RPMI8226 (cell line): ENCODE measurements at places on chromosomes 12 and 14.

- DNase-seq, result no peak
Observed at GRCh38 chr14:82915381-82915780, 1381.7 kb upstream of the SEL1L start.

DNA sequence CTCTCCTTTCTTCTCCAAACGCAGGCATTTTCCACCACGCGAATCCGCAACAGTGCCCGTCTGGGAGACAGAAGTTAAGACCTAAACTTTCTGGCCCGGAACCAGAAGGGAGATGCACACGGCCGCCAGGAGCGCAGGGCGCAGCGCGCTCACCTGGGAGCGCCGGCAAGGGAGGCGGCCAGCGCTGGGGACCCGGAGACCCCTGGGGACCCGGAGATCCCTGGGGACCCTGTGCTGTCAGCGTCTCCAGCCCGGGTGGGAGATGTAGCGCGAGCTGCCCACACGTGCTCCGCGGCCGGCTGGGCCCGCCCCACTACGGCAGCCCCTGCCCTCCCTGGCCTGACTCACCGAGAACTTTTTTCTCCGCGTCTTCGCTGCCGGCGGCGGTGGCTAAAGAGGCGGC, 620 bp downstream of the YBX3 start:
- peak; percentile 77 for DNase-seq

GRCh38 chr12:59500915-59501314, 94.9 kb upstream of the SLC16A7 start:
- no peak for DNase-seq

DNA sequence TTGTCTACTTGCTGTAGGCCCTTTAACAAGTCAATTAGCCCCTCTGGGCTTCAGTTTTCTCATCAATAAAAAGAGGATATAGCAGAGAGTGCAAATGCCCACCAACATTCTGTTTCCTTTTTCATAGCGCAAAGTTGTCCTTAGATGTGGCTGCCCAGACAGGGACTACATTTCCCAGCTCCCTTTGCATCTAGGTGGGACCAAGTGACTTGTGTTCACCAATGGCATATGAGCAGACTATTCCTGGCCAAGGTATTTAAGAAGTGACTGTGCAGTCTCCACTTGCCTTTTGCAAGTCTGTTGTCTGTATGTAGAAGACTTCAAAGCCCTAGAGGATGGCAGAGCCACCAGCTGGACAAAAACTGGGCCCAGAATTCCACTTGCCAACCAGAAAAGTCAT, 59.7 kb downstream of the DAO start:
- DNase-seq, result peak; percentile 52

- DNase-seq, result no peak
Observed at GRCh38 chr12:62533087-62533754, 66.6 kb downstream of the MON2 start.

GRCh38 chr12:9347328-9348127, 139.3 kb upstream of the PZP start:
- DNase-seq, result no peak

DNA sequence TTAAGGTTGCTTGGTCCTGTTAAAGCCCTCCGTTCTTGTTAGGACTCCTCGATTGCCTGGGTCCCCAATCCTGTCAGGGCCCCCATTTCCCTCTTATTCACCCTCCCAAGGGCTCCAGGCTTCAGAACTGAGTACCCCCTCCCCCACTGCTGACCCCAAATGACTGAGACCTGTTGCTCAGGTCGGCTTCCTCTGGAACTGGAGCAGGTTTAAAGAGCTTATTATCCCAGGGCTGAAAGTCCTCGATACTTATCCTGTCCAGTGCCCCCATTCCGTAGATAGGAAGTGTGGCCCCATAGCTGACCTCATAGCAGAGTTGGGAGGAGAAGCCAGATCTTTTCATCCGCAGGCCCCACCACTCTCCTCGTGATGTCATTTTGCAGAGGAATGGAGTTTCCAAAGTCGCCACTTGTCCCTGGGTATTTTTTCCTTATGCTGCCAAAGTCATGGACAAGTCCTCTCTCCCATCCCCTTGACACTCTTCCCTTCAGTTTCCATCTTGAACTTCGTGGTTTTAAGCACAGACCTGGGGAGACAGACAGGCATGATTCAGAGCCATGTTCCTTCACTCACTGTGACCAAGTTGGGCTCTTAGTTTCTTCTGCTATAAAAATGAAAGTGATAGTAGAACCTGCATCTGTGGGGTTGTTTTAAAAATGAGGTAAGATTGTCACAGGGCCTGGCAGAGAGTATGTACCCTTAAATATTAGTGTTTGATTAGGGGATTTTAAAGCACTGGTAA, 1.2 kb downstream of the USP30 start:
- DNase-seq, result peak; percentile 39

GRCh38 chr12:4984971-4985370, 58.7 kb upstream of the KCNA5 start:
- no peak for DNase-seq

DNA sequence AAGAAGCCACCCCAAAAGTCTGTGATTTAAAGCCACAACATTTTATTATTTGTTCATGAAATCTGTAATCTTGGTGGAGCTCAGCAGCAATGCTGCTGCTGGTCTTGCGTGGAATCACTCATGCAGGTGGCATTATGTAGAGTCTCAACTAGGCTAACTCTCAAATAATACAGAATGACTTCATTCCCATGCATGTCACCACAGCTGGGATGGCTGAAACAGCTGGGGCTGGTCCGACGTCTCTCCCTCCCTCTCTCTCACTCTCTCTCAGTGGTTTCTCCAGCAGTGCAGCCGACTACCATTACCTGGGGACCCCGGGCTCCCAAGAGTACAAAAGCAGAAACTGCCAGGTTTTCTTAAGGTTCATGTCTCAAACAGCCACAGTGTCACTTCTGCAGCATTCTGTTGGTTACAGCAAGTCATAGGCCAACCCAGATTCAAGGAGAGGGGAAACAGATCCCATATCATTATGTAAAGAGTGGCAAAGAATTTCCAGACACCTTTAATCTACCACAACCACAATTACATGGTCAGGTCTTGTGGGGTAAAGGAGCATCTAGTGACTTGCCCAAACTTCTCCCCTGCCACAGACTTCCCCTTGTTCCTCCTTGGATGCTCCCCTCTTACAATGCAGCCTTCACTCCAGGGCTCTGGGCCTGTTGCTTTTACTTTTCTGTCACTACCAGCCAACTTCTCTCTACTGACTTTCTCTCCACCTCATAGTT, 192.0 kb upstream of the HMGA2 start:
- no peak for DNase-seq

DNA sequence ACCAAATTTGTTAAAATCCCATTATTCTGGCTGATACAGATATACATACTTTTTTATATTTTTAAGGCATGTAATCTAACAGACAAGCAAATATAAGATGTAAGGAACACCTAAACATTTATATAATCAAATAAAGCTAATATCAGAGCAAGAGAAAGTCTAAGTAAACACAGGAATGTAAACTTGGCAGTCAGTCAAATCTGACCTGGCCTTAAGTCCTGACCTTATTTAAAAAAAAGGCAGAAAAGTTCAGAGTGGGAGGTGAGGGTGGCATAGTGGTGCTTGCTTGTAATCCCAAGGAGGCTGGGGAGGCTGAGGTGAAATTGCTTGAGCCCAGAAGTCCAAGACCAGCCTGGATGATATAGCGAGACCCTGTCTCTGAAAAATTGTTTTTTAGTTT, 152.6 kb downstream of the DERA start:
- DNase-seq, result no peak

- DNase-seq, result no peak
Observed at GRCh38 chr12:68958322-68958721, 25.4 kb upstream of the CPM start.

GRCh38 chr12:114291389-114292060, 114.4 kb downstream of the TBX5 start:
- no peak for DNase-seq

DNA sequence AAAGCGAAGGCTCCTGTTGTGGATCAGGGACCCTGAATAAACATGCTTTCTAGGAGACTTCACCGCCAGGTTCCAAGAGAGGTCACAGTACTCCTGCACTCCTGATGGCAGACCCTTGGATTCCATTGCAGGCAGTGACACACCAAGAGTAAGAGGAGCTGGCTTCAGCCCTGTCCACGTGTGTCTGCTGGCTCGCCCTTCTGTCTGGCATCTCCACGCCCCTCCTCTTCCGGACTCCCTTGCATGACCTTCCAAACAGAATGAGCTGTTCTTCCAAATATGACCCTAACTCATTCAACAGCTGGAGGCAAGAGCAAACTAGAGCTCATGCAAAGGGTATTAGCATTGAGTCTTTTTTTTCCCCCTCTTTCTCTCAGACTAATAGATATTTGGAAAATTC, 233.0 kb upstream of the PLEKHG7 start:
- no peak for DNase-seq

GRCh38 chr12:10503460-10503859, 2.2 kb upstream of the EIF2S3B start:
- no peak for DNase-seq

GRCh38 chr14:84707830-84708229, 822.1 kb upstream of the FLRT2 start:
- DNase-seq, result no peak

- peak; percentile 79 for DNase-seq
Observed at GRCh38 chr12:131487388-131488124, 223.3 kb upstream of the SFSWAP start.

DNA sequence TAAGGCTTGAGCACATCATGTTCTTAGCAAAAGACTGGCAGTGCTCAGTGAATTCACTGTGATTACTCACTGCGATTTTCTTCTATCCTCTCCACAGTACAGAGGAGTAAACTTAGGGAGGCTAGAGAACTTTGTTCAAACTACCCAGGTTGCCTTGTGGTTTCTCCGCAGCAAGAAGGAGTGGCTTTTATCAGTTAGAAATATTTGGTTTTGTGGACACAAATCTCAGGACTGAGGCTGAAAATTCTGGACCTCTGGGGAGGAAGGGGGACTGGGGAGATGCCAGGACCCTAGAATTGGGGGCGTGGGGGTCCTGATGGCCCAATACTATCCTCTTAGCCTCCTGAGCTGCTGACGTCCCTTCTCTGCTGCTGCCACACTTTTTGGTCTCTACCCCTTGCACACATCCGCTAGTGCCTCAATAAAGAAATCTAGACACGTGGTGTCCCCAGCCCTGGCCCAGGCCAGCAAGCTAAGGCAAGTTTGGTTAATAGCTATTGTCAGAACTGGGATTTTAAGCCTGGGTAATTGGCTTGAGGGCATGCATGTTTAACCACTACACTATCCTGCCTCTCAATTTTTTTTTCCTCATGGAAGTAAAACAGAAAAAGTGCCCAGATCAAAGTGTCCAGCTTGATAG, 842 bp downstream of the OAS2 start:
- DNase-seq, result peak; percentile 33

- DNase-seq, result no peak
Observed at GRCh38 chr12:60168441-60168840, 572.6 kb downstream of the SLC16A7 start.

DNA sequence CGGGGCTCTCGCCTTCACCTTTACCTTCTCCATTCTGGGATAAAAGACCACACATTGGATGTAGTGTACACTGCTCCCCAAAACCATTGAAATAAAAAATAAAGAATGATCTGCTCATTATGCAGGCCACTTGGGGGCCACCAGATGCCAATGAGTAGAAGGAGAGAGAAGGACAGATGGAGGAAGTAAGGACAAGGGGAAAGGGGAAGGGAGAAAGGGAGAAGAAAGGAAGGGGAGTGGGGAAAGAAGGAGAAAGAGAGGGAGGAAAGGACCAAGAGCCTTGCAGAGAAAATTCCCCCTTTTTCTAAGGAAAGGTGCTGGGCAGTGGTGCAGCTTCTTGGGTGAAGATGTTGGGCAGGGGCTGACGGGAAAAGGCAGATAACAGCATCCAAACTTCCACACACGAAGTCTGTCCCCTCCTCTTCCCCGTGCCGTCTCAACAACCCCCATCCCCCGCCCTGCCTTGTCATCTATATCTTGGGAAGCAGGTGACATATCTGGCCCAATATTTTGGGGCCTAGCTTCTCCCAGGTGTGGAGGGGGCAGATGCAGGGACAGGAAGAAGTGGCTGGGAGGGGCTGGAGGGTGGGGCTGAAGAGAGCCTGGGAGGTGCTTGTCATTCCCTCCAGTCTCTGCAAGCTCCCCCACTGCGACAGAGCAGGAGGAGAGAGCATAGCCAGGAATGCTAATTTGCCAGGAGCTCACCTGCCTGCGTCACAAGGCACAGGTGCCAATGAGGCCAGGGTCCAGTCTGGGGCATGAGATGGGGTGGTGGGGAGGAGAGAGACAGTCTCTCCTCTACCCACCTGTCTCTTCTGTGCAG, 107.5 kb downstream of the SINHCAF start:
- DNase-seq, result no peak

DNA sequence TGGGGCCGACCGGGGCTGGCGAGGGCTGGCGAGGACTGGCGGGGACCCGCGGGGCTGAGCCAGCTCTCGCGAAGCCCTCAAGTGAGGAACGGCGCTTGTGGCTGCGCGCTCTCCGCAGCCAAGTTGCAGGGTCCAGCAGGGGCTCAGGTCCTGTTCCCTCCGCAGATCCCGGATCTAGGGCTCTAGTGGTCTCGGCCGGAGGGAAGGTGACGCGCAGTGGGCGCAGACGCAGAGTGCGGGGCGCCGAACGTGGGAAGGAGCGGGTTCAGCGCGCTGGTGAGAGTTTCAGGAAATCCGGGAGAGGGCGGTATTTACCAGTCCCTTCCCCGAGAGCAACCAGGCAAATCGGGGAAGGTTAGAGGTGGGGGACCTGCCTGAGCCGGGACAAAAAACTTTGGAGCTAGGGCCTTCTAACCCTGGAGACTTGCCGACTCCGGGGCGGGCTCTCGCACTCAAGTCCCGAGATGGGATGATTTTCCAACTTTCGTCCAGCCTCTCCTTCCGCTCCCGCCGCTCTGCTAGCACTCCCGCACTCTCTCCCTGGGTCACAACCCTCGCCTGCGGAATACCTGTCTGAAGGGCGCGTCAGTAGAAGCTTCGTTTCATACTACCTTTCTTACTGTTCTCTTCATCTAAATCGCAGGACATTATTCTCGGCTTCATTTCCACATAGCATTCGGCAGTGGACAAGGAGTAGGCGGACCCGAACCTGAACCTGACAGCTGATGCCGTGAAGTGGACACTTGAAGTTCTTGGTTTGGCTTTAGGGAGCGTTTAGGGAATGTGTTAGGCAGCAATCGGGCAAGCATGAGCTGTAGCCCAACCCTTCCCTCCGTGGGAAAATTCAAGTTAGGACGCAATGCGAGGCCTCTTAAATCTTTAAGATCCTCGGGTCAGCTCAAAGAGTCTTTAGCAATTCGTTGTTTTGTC, 13.6 kb upstream of the PAX9 start:
- no peak for DNase-seq

DNA sequence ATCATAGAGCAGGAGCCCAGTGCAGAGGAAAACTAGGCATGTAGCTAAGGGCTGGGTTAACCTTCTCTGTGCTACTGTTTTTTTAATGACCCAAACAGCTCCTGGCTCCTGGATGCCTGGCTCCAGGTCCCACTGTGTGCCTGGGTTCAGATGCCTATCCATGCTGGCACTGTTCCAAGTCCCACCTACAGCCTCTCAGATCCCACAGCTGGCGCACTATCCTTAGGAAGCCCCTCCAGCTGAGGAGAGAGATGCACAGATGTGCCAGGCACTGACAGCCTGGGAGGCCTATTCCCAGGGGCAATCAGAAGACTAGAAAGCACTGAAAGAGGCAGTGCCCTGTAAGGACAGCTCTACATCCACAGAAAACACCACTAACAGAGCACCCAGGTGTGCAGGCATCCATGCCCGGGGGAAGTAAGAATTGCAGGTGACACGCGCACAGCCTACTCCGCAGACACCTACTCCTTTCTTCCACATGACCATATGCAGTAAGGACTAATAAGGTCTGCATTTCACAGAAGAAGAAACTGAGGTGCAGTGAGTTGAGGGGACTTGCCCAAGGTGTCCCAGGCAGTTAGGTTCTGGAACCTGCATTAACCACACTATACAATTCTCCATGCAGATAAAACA, 51.2 kb downstream of the PITPNM2 start:
- no peak for DNase-seq
